ENCODE measurements at places on chromosomes 7 and 10.

DNA sequence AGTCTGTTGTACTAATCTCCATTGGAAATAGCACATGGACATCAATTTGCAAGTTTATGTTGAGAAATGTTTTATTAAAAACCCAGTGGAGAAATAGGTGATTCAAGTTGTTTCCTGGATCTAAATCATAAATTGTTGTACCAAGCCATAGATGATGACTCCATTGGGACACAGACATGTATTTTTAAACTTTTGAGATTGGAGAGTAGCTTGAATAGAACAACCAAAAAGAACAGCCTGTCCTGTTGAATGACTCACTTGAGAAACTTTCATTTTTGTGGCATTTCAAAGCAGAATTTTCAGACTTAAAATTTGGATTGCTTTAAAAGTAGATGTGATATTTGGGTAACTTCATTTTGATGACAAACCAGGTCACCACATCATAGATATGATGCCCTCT lies 197.5 kb downstream of the GPAM start:
- DNase-seq, result no peak

DNA sequence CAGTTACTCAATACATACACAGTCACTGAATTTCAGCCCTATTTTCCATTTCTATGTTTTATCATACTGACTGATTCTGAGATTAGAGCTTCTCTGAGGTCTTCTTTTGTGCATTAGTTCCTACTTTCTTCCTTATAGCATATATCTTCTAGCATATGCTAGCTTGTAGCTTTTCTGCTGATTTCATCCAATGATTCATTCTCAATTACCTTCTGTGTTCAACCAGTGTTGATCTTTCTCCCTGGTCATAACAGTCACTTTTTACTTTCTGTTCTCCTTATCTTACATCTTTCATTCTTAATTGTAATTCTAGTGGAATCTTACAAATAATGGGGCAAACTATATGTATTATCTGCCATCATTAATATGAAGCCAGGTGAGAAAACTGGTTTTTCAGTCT lies 159.5 kb upstream of the HGF start:
- DNase-seq, result peak; percentile 35

DNA sequence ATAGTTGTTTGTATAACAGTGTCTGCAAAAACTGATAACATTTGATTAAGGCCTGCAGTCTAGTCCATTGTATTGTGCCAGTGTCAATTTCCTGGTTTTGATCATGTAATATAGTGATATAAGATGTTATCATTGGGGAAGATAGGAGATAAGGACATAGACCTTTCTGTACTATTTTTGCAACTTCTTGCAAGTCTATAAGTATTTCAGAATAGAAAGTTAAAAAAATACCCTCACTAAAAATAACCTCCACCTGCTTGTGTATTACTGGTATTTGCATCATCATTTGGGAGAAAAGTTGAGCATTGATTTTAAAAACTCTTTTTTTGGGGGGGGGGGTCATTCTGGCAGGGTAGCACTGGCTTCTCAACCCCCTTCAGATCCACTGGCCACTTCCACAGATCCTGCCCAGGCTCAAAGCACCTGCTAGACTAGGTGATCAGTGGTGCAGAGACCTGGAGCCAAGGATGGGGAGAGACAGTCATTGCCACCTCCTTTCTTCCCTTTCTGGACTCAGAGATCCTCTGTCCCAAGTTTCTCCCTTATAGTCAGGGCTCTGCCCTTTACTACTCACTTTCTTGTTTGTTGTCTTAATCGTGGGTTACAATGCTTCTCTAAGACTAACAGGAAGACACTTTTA lies 103.0 kb downstream of the RBM20 start:
- DNase-seq, result no peak

DNA sequence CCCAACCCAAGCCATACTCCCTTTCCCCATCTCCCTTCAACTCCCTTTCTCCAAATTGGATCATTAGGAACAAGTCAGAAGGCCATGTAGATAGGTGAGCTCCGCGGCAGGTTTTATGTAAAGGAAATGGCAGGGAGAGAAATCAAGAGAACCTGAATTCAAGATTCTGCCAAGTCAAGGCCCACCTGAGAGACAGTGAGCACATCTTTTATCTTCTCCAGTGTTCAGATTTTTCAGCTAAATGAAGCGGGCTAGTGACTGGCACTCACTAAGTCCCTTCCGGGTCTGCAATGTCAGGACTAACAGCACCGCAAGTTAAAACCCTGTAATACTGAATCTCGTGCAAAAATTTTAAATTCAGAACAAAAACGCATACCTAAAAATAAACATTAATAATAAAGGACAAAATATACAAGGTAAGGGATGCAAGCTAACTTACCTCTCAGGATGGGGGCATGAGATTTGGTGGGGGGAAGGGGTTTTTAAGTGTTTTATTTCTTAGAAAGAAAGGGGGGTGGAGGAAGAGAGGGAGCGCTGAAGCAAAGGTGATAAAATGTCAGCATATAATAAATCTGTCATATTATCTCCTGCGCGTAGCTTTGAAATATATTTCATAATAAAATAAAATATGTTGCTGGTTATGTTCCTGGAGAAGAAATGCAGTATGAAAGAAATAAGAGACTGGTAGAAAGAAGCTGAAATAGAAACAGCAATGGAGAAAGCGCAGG lies 17.6 kb downstream of the TCAF1 start:
- DNase-seq, result no peak

DNA sequence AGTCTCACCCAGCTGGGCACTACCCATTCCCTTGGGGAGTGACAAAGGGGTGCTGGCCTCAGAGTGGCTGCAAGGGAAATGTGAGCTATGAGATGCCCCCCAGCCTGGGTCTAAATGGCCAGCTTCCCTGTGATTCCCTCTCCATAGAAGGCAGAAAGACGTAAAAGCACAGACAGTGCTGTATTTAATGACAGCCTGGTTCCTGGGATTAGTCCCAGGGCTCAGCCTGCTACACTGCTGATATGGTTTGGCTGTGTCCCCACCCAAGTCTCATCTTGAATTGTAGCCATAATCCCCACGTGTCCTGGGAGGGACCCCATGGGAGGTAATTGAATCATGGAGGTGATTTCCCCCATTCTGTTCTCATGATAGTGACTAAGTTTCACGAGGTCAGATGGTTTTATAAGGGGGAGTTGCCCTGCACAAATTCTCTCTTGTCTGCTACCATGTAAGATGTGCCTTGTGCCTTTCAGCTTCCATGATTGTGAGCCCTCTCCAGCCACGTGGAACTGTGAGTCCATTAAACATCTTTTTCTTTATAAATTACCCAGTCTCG lies 23.9 kb upstream of the CALN1 start:
- no peak for DNase-seq

- no peak for DNase-seq
Measured at GRCh38 chr10:88222881-88223280, 359.5 kb downstream of the PTEN start.

DNA sequence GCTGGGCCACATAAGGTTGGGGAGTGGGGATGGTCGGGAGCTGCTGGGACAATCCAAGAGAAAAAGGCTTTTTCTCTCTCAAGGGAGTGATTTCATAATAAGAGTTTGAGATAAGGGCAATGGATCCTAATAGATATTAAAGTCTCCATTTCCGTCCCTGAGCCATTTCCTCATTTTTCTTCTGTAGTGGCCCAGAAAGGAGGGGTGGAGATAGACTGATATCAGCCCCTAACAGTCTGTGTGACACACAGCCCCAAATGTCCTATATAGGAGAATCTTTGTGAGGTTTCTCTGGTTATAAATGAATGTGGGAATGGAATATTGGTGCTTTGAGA lies 35.2 kb downstream of the PRSS2 start:
- DNase-seq, result no peak

DNA sequence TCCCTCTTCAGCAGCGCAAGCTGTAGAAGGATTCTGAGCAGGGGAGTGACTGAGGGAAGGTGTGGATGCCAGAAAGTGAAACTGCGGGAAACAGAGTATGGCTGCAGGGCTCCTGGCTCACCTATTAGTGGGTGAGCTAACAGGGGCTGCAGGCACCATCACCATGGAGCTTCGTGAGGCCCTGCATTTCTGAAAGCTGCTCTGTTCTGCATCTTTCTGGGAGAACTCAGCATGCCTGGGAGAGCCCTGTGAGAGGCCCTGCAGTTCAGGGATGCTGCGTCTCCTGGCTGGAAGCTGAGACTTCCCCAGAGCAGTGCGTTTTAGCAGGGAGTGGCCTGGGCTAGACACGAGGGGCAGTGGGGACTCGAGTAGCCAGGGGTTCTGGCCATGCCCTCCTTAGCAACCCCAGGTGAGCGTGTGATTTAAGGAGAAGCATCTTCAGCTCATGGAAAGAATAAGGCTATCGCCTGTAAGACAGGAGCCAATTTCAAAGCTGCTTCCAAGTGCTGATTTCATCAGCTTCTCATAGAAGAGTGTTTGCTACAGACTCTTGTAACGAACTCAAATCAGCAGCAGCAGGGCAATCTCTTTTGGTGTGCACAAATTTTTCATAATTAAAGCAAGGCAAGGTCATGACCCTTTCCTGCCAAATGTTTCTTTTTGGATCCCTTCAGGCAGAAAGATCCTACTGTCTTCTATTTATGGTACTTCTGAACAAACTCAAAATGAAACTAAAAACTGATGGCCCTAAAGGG lies 293.6 kb upstream of the ZNF32 start:
- DNase-seq, result no peak

GRCh38 chr10:119541046-119541445 lies 1.5 kb downstream of the RGS10 start:
- DNase-seq, result peak; percentile 33
